ENCODE measurements at places on chromosomes 12 and 14.

- DNase-seq, result no peak
These were observed 505 bp downstream of the KCNC2 start for GRCh38 chr12:75208856-75209811.

DNA sequence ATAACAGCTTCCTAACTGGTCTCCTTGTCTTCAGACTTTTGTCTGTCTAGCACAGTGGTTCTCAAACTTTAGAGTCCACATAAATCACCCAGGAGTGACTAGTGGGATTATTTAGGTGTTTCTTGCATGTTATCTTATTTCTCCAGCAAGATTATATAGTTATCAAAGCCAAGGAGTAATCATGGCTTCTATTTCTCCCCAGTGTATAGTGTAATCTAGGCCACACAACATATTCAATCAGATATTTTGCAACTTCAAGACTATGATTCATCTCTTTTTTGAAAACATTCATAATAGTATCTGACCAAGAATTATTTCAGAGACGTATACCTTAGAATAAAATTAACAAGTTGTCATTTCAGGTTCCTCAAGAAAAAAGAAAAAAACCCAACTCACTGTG, 131.9 kb downstream of the CEP83 start:
- DNase-seq, result no peak

GRCh38 chr14:70897464-70897863, 9.8 kb upstream of the PCNX1 start:
- DNase-seq, result no peak

- no peak for DNase-seq
These were observed 1184.6 kb downstream of the FLRT2 start for GRCh38 chr14:86714575-86714974.

- no peak for DNase-seq
These were observed 47.0 kb downstream of the GALNT8 start for GRCh38 chr12:4767186-4767585.

GRCh38 chr14:99685596-99685995, 1.5 kb downstream of the CYP46A1 start:
- DNase-seq, result no peak

DNA sequence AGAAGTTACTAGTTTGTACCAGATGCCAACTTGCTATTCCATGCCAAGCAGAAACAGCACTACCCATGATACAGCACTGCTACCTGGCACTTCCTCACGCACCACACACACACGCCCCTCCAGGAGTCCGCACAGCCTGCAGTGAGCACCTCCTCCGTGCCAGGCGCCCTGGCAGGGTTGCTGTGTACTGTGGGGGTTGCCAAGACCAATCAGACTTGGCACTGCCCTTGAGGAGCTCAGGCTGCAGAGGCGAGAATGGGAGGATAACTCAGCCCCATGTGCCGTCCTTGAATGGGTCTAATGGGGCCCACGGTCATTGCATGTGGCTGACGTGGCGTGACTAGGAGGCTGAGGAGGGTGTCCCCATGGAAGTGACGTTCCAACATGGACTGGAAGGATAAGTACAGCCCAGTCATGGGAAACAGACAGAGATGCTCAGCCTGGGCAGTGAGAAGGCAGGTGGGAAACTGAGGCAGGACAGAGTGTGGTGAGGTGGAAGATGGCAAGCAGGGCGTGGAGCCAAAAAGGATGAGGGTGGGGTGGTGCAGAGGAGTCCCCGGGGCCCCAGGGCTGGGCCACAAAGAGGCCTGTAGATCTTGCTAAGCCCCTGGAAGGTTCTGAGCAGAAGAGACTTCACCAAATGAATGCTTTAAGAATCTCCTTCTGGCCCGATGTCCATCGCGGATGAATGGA, 65.3 kb upstream of the C14orf180 start:
- DNase-seq, result no peak

DNA sequence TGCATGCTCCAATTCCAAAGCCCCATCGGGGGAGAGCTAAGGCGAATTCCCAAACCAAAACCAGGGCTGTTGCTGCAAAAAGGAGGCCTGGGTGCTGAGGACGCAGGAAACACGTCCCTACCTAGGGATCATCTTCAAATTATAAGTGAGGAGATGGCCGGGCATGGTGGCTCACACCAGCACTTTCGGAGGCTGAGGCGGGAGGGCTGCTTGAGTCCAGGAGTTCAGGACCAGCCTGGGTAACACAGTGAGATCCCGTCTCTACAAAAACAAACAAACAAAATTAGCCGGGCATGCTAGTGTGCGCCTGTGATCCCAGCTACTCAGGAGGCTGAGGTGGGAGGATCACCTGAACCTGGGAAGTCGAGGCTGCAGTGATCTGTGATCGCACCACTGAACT, 143.2 kb downstream of the CALM1 start:
- no peak for DNase-seq

- DNase-seq, result peak; percentile 75
These were observed 66.8 kb upstream of the GPR68 start for GRCh38 chr14:91311284-91311662.

GRCh38 chr12:64544371-64545080, 65.8 kb upstream of the RASSF3 start:
- no peak for DNase-seq

GRCh38 chr14:81398196-81398891, 1.8 kb downstream of the STON2 start:
- DNase-seq, result no peak

- peak; percentile 73 for DNase-seq
These were observed at the start of gene SYNE3 for GRCh38 chr14:95516554-95517181. Gene SYNE3, minus strand, starts transcription at chr14:95516650. Its CDS starts 40,829 bp downstream, at chr14:95475821.

DNA sequence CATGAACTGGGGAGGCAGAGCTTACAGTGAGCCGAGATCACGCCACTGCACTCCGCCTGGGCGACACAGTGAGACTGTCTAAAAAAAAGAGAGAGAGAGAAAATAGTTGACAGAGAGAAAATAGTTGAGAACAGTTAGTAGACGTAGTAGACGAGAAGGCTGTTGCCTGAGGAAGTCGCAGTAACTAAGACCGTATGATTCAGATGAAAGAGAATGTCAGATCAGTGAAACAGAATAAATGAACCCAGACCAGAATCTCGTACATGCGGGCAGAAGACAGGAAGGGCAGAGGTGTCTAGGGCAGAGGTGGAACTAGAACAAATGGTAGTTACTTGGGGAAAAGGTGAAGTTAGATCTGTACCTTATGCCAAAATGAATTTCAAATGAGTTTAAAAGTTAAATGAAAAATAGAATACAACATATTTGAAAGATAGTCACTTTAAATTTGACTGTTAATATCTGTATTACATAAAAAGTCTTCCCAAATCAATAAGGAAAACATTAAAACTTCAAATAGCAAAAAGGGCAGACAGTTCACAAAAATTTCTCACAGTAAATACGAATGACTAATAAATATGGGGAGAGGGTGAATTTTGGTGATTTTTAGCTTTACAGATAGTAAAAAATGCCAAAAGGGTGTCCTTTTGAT, 17.7 kb downstream of the MDM2 start:
- DNase-seq, result no peak

GRCh38 chr14:106094654-106095189, 568.3 kb downstream of the TMEM121 start:
- peak; percentile 53 for DNase-seq

GRCh38 chr14:102993523-102993922, 63.8 kb downstream of the CDC42BPB start:
- no peak for DNase-seq

- peak; percentile 80 for DNase-seq
These were observed 415.4 kb upstream of the CCDC196 start for GRCh38 chr14:66070542-66071319.

- DNase-seq, result no peak
These were observed 23.3 kb downstream of the PAX9 start for GRCh38 chr14:36684946-36685345.

GRCh38 chr12:20457582-20457981, 89.2 kb downstream of the PDE3A start:
- DNase-seq, result no peak

GRCh38 chr14:103512701-103513611, 9.7 kb downstream of the CKB start:
- DNase-seq, result no peak

- no peak for DNase-seq
These were observed 42.1 kb downstream of the GRIP1 start for GRCh38 chr12:66636771-66637170.

DNA sequence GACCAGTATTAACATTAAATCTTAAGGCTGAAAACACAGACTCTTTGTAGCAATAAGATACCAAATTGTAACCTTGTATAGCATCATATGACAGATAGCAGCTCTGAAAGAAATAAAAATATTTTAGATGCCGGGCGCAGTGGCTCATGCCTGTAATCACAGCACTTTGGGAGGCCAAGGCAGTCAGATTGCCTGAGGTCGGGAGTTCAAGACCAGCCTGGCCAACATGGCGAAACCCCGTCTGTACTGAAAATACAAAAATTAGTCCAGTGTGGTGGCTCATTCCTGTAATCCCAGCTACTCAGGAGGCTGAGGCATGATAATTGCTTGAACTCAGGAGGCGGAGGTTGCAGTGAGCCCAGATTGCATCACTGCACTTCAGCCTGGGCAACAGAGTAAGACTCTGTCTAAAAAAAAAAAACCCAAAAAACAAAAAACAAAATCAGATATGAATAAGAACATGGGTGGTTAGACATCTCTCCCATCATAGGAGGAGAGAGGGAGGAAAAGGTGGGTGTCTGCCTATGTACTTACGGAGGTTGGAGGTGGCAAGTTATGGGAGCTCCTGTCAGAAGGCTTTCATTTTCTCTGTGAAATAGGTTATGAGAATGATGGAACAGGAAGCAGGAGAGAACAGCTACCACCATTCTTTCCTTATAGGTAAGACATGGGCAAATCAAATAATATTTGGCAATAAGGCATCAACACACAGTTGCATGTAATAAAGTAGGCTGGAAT, 7.6 kb upstream of the HEBP1 start:
- DNase-seq, result no peak

- no peak for DNase-seq
These were observed 84.9 kb downstream of the PHETA1 start for GRCh38 chr12:111283966-111284365.

DNA sequence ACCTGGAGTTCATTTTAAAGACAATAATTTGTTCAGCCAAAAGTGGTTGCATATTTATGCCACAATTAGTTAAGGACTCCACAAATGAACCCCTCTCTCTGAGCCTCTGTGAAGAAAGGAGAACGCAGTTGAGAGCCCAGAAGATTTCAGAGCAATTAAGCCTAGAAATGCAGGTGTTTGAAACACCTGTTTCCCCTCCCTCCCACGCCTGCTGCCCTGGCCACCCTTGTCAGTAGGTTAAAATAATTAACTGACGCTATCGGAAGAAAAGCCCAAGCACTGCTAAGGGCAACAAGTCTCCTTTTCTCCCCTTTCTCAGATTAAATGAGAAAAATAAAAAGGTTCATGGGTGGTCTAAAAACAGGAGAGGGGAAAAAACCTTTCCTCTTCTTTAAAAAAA, 99.2 kb downstream of the PPM1A start:
- DNase-seq, result no peak

DNA sequence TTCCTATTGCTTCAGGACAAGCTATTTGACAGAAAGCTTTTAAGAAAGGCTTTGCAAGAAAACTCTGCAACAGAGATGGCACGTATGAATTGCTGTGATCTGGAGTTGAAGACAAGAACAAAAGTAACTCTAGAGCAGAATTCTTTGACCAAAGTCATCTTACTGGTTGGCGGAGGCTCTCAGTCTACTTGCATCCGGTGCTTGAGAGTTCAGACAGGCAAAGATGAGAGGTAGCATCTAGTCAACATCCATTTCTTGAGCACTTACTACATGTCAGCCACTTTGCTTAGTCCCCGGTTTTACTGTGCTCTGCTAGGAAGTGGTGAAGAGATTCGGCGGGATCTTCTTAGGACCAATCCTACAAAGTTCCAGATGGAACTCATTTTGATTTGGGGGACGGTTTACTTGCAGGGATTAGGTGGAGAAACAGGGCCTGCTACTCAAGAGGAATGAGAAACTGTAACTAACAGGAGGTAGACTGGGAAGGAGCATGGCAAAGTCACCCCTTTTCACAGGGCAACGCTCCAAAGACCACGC, 404 bp upstream of the CCDC91 start:
- DNase-seq, result peak; percentile 26

DNA sequence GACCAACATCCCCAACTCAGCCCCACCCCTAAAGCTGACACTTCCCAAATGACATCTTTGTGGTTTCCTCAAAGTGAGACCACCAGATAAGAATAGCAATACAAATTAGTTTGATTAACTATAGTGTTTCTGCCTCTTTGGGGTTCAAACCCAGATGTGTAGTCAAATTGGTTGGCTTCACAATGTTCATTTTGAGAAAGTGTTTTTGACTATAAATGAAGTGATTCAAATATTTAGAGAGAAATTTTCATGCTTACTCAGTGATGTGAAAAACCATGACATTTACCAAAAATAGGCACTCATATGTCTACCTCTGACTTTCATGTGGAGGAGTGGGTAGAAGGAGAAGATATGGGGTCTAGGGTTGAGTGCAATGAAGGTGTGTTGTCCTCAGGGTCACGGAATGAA, 218.4 kb downstream of the BCAT1 start:
- no peak for DNase-seq

GRCh38 chr12:78562368-78563205, 302.0 kb upstream of the SYT1 start:
- DNase-seq, result no peak

- DNase-seq, result no peak
These were observed 5.7 kb downstream of the SOCS2 start for GRCh38 chr12:93578221-93578620.

- DNase-seq, result no peak
These were observed 57.8 kb downstream of the TTC8 start for GRCh38 chr14:88882236-88882635.

- no peak for DNase-seq
These were observed 213.4 kb downstream of the AKAP6 start for GRCh38 chr14:32542507-32542906.

DNA sequence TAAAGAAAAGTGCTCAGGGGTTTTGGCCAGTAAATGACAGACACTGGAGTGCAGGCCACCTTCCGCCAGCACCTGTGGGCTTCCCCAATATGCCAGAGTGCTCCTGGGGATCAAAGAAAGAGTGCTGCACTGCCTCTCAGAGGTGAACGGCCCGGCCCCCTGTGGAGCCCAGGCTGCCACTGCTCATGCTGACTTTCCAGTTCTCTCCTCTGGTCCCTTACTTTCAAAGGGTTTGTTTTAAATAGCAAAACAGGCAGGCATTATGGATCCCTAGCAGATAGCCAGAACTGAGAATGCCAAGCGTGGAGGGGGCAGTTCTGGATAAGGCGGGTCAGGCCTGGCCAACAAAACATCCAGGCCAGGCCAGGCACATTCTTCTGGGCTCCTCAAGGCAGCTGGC, 59.6 kb downstream of the MDM2 start:
- no peak for DNase-seq

- no peak for DNase-seq
These were observed 6.9 kb upstream of the RD3L start for GRCh38 chr14:103949131-103949790.
